ENCODE measurements at places on chromosomes 7 and 10.
A peak's percentile ranks its signal among the peaks of the same experiment; 100 is the strongest.

DNA sequence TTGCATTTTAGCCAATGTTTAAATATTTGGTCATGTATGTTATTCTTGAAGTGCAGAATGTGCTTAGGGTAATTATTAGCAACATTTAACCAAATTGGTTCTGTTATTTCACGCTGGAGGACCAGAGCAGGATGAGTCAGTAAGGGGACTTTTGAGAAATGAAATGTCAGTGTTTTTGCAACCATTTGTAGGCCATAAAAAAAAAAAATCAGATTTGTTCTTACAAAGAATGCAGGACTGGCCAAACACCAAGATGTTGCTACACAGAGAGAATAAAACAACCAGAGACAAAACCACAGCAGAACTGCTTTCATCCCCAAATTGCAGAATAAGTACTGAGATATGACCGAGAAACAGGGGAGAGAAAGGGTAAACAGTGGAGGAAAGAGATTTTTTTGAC, 62.1 kb downstream of the TPST1 start:
- DNase-seq = no peak

- peak; percentile 23 for DNase-seq
These were observed 56.1 kb downstream of the ATAD1 start for GRCh38 chr10:87761892-87762291.

DNA sequence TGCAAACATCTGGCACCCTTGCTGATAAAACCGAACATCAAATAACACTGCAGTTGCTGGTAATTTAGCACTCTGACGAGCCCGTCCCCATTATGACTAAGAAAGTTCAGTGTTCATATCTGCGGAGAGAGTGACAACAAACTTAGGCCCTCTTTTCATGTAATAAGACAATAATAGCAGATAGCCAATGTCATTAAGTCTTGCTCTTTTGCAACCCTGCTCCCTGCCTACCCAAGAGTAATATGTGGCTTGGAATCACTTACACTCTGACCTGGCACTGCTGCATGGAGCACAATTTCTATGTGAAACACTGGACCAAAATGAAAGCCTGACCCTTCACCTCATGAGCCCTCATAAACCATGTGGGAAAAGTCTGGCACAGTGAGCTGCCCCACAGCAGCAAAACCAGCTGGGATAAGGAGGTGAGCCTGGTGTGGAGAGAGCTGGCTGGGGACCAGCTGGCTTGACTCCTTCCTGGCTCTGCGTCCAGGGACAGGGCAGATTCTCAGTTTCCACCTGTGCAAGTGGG, 86.5 kb downstream of the HIPK2 start:
- DNase-seq = no peak

GRCh38 chr10:133157662-133158436, 2.2 kb upstream of the KNDC1 start:
- DNase-seq = no peak

DNA sequence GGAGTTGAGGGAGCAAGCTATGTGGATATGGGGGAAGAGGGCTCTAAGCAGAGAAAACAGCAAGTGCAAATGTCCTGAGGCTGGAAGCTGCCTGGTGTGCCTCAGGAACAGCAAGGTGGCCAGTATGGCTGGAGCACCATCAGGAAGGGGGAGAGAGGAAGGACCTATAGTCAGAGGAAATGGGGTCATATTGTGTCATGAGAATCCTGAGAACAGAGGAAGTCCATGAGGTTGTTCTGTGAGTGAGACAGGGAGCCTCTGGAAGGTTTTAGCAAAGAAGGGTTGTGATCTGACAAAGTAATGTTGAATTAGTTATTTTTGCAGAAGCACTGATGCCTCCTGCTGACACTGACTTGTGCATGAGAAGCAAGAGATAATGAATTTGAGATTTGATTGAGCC, 204.3 kb downstream of the PTEN start:
- DNase-seq = no peak

DNA sequence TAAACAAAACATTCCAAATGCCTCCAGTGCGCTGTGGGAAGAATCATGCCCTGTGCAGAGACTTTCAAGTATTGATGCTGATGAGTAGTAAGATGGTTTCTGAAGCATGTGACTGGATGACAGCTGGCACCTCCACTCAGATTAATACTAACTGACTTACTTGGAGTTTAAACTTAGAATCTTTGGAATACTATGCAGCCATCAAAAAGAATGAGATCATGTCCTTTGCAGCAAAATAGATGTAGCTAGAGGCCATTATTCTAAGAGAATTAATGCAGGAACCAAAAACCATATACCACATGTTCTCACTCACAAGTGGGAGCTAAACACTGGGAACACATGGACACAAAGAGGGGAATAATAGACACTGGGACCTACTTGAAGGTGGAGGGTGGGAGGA, 73.8 kb upstream of the CHCHD3 start:
- no peak for DNase-seq

DNA sequence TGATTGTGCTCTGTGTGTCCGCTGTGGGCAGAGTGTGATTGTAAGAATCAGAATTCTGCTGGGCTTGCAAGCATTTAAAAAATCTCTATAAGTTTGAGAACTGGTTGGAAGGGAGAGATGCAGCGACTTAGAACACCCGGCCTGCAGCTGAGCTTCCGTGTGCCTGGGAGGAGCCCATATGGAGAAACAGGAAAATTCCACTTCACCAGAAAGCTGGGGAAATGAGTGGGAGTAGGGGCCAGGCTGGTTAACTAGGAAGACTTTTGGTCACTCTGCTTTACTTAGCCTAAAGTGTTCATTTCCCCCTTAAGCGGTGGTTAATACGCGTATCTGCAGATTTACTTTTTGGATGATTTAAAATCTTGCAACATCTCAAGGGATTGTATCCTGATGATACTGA, 72.2 kb downstream of the TCF7L2 start:
- DNase-seq = no peak

- DNase-seq = peak; percentile 67
These were observed 5.2 kb upstream of the HOXA2 start for GRCh38 chr7:27107391-27108381.

GRCh38 chr10:123870260-123870659, 21.3 kb downstream of the CPXM2 start:
- DNase-seq = peak; percentile 80

DNA sequence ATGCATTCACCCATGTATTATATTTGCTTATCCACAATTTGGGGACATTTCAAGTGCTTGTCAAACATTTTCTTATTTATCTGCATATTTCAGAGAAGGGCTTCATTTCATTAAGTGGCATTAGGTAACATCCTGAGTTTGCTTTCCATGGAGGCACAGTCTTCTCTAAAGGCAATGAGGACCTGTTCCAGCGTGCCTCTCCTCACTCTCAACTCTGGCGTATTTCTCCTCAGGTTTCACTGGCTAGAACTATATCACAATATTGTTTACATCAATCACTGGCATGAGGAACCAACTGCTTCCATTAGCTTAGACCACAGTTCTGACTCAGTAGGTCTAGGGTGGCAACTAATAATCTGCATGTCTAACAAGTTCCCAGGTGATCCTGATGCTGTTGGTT, 177.2 kb downstream of the TAX1BP1 start:
- DNase-seq = no peak

DNA sequence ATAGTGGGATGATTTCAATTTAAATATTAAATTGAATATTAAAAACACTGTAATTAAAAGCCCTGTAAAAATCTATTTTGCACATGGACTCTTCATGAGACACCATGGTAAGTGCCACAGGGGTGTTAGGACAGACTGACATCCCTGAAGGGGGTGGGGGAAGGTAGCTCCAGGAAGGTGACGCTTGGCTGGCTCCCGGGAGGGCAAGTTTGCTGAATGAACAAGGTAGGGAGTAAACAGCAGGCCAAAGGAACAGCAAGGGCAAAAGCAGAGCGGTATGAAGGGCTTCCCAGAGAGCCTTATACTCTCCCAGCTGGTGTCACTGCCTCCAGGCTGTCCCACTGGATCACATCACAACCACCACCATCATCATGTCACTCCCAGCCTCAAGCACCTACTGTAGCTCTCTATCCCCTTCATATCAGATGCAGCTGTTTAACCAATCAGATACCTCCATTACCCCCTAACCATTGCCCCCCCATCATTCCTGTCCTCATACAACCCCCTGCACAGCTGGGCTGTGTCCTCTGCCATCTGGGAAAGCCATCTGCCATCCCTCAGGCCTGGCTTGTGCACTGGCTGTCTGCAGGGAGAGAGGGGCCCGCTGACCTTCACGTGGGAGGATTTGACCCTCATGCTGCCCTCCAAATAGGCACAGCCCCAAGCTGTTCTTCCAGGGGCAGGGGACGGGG, 19.5 kb downstream of the HSPA12A start:
- no peak for DNase-seq

GRCh38 chr7:17275749-17276671, 22.4 kb upstream of the AHR start:
- DNase-seq = no peak

GRCh38 chr7:36562121-36562520, 162.2 kb downstream of the AOAH start:
- no peak for DNase-seq

- DNase-seq = peak; percentile 54
These were observed 130.3 kb downstream of the CD36 start for GRCh38 chr7:80768756-80769155.

DNA sequence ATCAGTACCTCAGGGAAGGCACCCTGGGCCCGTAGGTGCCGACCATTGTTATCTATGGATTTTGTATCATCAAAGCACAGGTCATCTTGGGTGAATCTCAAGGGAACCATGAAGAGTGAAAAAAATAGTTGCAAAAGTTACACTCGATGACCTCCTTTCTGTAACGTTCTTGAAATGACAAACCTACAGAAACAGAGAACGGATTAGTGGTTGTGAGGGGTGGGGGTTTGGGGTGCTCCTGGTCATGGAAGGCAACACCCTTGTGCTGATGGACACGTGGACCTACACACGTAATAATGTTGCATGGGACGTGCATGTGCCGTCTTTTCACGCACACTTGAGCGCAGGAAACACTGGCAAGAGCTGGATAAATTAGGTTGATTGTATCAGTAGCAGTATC, 655.9 kb downstream of the SDK1 start:
- DNase-seq = no peak

- DNase-seq = no peak
These were observed 54.5 kb upstream of the DDC start for GRCh38 chr7:50619684-50620083.

DNA sequence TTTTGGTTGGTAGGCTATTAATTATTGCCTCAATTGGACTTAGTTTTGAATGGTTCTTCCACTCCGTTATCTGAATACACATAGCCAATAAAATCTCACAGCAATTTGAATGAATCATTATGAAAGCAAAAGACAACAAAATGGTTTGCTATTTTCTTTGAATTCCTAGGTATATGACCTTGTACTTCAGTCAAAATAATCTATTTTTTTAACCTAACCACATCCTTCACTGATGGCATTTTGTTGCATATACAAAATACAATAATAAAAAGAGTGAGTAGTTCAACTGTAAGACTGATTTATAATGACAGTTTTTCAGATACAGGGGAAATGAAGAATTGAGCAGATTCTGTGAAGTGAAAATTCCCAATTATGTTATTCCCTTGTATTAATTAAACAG, 433.1 kb downstream of the HTR7 start:
- DNase-seq = no peak

GRCh38 chr10:10520491-10521385, 496.9 kb upstream of the CELF2 start:
- no peak for DNase-seq

GRCh38 chr10:11009471-11010308, 8.0 kb upstream of the CELF2 start:
- no peak for DNase-seq

- peak; percentile 2 for DNase-seq
These were observed 340.1 kb upstream of the SHH start for GRCh38 chr7:156152390-156152789.

DNA sequence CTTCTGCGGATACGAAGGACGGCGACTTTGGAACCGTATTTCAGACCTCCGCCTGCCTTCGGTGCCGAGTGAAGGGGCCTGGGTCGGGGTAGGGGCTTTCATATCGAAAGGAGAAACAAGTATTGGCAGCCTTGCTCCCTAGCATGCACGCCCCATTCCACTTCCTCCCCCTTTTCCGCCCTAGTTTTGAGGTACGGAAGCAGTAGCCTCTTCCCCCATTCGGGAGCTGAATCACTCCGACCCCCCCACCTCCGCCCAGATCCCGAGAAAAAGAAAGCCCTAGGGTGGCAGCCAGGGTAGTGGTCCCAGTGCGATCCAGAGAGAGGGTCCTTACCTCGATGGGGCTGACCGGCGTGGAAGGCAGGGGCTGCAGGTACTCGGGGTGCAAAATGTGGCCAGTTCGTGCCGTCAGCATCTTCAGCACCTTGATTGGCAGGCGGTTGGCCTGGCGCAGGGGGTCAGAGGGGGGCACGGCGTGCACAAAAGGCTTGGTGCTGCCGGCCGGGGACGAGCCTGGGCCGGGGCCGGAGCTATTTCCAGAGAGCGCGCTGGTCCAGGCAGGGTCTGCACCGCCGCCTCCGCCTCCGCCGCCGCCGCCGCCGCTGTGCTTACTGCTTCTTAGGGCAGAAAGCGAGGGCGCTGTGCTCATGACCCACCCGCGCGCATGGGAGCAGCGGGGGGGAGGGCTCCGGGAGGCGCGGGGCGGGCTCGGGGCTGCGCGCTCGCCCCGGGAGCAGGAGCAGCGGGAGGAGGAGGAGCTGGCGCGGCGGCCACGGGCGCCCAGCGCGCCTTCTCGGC, 594 bp downstream of the ZNF503 start:
- no peak for DNase-seq

GRCh38 chr10:131636841-131637724, 263.7 kb upstream of the PPP2R2D start:
- DNase-seq = no peak

GRCh38 chr10:61398366-61399129, 54.6 kb downstream of the TMEM26 start:
- DNase-seq = no peak

DNA sequence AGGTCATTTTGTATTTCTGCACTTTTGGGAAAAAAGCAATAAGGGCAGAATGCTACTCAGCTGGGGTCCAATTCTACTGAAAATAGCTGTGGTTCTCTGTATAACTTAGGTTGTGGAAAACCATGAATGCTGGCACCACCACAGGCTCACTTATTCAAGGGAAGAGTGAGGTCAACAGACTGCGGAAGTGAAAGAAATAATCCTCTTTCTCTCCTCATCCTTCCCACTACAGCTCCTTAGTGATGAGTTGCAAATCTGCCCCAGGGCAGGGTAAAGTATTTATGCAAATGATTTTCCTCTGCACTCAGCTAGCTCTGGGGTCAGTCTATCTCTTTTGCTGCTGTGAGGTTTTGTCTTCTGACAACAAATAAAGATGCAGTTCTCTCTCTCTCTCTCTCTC, 74.1 kb upstream of the PTPRZ1 start:
- no peak for DNase-seq

DNA sequence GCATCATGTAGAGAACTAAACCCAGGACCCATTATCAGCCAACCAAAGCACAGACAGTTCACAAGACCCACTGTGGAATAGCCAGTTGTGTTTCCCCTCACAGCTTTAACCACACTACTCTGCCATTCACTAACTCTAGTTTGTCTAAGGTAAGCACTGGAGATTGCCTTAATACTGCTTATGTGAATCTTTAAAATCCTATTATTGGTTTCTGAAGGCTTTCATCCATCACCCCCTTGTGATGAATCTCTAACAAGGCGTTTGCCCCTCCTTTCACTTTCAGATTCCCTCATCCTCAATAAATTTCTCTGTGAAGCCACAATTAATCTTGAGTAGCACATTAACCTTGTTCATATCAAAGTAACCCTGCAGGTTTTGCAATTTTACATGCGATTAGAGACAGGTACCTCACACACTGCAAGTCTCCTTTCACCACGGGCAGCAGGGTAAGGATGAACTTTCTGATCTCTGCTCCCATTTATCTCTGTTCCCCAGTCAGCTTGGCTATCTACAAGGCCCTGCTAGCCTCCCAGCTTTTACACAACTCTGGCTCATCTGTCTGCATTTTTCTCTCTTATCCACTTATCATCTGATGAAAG, 785.6 kb downstream of the REEP3 start:
- DNase-seq = no peak

GRCh38 chr7:34277803-34278199, 372.5 kb downstream of the BMPER start:
- no peak for DNase-seq

All from kidney (tissue), 22 donors.